ENCODE measurements at places on chromosomes 11 and 22.

DNA sequence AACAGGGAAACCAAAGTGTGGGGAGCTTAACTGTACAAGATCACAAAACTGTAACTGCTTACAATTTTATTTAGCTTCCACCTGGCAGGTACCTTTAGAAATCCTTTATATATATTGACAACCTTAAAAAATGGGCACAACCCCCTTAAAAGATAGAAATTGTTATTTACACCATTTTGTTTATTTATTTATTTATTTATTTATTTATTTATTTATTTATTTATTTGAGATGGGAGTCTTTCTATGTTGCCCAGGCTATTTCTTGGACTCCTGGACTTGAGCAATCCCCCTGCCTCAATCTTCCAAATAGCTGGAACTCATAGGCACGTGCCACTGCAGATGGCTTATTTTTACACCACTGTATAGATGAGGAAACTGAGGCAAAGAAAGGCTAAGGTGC, 74.5 kb downstream of the INSC start:
- DNase-seq, result no peak

DNA sequence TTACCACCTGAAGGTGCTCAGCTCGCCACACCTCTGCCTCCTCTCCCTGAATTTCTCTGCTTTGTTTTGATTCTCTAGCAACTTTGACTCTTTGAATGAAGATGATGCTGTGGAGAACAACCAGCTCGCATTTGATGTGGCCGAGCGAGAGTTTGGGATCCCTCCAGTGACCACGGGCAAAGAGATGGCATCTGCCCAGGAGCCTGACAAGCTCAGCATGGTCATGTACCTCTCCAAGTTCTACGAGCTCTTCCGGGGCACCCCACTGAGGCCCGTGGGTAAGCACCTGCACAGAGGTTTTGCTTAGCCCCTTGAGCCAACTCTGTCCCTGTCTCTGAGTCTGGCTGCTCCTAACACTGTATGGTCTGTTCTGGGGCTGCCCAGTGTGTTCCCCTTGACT, 115.7 kb downstream of the MICAL2 start:
- no peak for DNase-seq

DNA sequence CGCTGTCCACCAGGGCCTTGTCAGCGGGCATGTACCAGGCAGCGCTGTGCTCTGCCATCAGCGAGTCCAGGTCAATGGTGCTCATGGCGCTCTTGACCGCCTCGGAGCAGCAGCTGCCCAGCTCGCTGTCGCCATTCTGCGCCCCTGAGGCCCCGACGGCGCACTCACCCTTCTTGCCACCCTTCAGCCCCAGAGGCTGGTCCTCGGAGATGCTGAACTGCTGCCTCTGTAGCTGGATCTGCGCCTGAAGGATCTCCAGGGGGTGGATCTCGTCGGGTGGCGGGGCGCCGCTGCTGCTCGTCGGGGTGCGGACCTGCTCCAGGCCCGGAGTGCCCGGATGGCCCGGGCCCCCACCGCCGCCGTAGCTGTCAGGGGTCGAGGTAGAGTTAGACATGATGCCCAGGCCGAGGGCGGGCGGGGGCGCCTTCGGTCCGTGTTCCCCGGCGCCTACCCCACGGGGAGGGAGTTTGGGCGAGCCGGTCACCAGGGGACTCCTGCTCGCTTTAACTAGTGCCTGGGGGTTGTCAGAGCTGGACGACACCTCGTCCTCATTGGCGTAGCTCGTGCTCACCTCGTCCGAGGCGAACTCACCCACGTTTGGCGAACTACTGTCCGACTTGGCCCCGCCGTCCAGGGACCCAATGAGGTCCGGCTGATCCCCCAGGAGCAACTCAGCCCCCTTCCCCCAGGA, 4.6 kb downstream of the MN1 start:
- DNase-seq, result no peak

GRCh38 chr22:44331881-44332714, 19.3 kb upstream of the SHISAL1 start:
- no peak for DNase-seq

DNA sequence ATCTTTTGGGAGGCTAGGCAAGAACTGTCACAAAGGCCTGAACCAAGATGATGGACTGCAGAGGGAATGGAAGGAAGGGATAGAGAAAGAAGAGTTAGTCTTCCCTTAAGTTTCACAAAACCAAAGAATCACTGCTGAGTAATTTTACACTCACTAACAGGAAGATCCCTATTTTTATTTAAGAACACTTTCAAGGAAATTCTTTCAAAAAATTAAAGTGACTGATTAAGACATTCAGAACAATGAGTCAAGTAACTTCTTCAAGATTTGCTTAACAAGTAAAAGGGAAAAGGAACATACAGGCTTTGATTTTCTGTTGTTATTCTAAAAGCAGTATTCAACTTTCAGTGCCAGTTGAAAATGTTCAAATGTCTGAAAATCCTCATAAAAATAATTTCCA, 3.1 kb downstream of the PITPNB start:
- DNase-seq, result no peak

DNA sequence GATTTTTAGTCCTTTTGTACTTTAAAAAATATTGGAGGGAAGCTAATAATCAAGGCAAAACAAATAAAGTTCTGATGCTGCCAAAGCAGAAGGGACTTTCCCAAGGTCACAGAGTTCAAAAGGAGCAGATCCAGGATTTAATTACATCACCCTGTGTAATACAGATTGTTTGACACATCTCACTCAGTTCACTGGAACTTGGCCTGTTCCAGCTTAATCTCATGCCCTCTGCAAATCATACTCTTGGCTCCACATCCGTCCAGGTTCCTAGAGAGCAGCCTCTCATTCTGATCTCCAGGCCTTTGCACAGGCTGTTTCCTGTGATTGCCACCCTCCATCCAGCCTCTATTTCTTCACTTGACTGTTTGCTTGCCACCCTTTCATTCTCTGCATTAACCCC, 151.7 kb downstream of the SPON1 start:
- DNase-seq, result no peak

GRCh38 chr22:30864441-30865420, 103.8 kb downstream of the MORC2 start:
- no peak for DNase-seq

- DNase-seq, result no peak
Measured at GRCh38 chr11:45388472-45388871, 102.3 kb upstream of the SYT13 start.

DNA sequence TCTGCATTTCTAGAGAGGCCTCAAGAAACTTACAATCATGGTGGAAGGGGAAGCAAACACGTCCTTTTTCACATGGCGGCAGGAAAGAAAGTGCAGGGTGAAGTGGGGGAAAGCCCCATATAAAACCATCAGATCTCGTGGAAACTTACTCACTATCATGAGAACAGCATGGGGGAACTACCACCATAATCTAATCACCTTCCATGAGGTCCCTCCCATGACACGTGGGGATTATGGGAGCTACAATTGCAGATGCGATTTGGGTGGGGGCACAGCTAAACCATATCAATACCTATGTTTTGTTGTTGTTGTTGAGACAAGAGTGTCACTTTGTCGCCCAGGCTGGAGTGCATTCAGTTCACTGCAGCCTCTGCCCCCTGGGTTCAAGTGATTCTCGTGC, 29.9 kb downstream of the SFI1 start:
- DNase-seq, result no peak

- DNase-seq, result no peak
Measured at GRCh38 chr11:2250041-2250440, 20.3 kb downstream of the ASCL2 start.

- no peak for DNase-seq
Measured at GRCh38 chr11:130000552-130001176, 2.0 kb downstream of the PRDM10 start.

GRCh38 chr22:23250056-23250784, 69.9 kb downstream of the BCR start:
- no peak for DNase-seq

- peak; percentile 14 for DNase-seq
Measured at GRCh38 chr11:112769170-112769569, 192.1 kb upstream of the NCAM1 start.
